ENCODE measurements at places on chromosomes 1 and 21.

GRCh38 chr1:71413441-71414175, 332.8 kb upstream of the ZRANB2 start:
- DNase-seq = no peak

DNA sequence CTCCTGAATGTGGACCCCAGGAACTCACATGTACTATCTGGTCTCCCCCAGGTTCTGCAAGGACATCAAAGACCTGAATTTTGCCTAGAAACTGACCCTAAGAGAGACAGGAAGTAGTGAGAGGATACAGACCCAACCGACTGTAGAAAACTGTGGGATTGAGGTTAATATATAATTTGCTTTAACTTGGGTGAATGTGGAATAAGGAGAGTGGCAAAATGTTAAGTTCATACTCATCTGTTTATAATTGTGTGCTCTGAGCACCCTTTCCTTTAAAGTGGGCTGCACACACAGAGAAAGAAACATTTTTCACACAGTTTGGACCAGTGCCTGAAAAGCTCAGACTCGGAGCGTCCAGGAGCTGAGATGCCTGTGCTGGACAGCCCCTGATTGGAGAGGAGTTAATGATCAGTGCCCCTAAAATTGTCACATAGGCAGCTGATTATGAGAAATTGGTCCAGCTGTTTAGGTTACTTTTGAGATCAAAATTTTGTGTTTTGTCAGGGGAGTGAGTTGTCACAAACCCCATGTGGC, 37.2 kb downstream of the ROR1 start:
- no peak for DNase-seq

DNA sequence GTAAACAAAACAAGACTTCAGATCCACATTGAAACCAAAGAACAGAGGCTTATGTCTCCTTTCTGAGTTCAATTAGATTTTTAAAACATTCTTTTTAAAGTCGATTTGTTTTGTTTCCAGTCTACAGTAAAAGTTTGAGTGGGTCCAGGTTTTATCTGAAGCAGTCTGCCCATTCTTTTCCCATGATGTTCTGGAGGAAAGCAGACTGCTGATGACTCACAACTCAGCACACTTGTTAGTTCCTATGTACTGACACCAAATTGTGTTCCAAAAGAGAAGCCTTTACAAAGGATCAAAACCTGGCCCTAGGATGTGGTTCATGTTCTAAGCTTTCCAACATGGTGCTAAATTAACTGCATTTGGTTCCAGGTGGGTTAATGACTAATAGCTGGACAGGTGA, 11.4 kb upstream of the CCN1 start:
- DNase-seq = no peak

- no peak for DNase-seq
These were observed 130.7 kb upstream of the DMRTA2 start for GRCh38 chr1:50553921-50554320.

- no peak for DNase-seq
These were observed 60.9 kb upstream of the KCNH1 start for GRCh38 chr1:211194826-211195225.

Measured in CD14-positive monocyte (primary cell).